Activated CD4-positive, alpha-beta T cell treated with anti-CD3 and anti-CD28 coated beads, Interleukin-2, amount 50 U/mL, for 1 hour (primary cell): ENCODE measurements at places on chromosomes 1 and 21.

- no peak for DNase-seq
Observed at GRCh38 chr21:45056917-45057560, 17.3 kb upstream of the ADARB1 start.

DNA sequence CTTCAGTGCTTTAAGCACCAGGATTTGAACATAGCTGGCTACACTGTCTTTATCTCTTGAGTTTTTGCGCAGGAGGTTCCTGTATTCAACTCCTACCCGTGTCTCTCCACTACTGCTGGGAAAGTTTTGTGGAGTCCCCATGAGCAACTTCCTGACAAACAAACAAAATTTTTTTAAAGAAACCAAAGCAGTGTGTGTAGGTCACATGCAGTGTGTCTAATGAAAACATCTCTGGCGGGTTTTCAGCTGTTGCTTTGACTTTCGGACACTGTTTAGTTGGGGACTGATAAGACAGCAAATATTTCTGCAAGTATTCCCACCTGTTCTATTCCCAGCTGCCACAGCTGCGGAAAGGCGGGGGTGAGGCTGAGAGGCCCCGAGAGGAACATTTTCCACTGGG lies 2.0 kb downstream of the PSEN2 start:
- no peak for DNase-seq

GRCh38 chr1:109060707-109061106 lies 15.1 kb downstream of the TAF13 start:
- DNase-seq: no peak

- peak; percentile 18 for DNase-seq
Observed at GRCh38 chr1:46131712-46132528, 509 bp downstream of the PIK3R3 start.

DNA sequence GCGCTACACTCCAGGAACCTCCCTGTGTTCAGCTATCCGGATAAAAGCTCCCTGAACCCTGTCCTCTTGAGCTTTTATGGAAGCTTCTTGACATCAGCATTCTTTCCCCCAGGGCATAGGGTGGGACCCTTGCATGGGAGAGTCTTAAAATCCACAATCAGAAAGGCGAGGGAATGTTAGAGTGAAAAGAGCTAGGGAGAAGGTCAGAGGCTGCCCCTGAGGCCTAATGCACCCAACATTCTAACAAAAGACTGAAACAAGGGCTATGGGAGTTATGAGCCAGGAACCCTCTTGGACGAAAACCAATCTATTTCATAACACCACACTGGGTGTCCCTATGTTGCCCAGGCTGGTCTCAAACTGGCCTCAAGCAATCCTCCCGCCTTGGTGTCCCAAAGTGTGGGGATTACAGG lies 36.7 kb downstream of the NEK2 start:
- no peak for DNase-seq

DNA sequence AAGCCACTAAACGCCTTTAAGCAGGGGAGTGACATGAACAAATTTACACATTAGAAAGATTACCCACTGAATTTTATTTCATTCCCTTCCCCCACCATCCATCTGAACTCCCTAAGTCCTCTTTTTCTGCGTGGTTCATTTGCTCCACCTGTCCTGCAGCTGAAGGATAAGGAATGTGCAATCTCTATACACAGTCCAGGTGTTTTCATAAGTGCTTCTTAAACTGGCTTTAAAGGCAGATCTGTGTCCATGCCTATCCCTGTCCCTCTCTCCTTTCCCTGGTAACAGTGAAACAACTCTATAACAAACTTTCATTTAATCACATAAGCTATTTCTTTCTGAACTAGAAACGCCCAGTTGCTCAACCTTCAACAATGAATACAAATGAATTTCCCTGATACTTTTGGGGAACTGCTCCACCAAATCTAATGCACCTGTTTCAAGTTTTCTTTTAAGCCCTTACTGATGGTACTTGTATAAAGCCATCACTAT lies 8.4 kb downstream of the GSTM3 start:
- DNase-seq: no peak

GRCh38 chr1:226082959-226083301 lies 20.4 kb downstream of the H3-3A start:
- no peak for DNase-seq

- no peak for DNase-seq
Observed at GRCh38 chr1:117650840-117651568, 45.2 kb downstream of the TENT5C start.

DNA sequence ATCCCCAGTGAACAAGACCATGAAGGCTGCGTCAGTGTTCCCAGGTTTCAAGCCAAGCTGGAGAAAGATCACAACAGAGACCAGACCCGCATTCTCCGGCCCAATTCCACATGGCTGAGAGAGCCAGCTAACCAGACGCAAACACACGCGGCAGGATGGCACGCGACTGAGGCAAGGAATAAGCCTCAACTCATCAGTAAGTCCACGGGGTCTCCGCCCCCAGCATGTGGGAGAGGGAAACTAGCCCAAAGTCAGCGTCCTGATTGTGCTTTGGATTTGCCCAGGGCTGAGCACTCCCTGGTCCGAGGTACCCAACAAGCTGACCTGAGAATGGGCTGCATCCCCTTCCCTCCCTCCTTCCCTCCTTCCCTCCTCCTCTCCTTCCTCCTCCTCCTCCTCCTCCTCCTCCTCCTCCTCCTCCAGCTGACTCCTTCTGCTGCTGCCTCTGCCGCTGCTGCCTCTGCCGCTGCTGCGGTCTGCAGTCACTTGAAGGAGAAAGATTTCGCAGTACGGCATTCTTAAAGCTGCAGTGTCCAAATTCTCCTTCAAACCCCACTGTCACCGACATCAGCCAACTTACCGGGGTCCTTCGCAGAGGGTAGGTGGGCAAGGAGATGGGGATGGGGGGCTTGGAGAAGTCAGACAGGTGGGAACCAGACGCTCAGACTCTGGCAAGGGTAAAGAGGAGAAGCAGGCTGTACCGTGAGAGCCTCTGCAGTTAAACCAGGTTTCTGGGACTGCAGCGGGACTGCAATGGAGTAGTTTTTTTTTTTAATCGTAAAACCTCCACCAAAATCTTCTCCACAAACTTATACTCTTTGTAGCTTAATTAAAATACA lies 33.0 kb upstream of the H6PD start:
- DNase-seq: no peak
